ENCODE measurements at places on chromosomes 7 and 10. TPM values are rescaled to one million over a fixed set of nuclear protein-coding genes. Genes with fewer than 3 reads are reported as not detected.

- no peak for DNase-seq
Measured at GRCh38 chr7:25624833-25625232, 396.5 kb upstream of the NPVF start.

C10orf105 gene
- total RNA-seq: 0.81 TPM

- no peak for DNase-seq
Measured at GRCh38 chr10:67077376-67077775, 151.5 kb downstream of the LRRTM3 start.

GRCh38 chr7:152544481-152544927 lies 108.7 kb upstream of the KMT2C start:
- no peak for DNase-seq

GRCh38 chr10:102309916-102310315 lies 64.6 kb downstream of the GBF1 start:
- no peak for DNase-seq

CPEB3 gene
- 1.9 TPM for total RNA-seq

- peak; percentile 63 for DNase-seq
Measured at GRCh38 chr7:140062118-140062527, 628 bp downstream of the PARP12 start.

MYL10 gene
- not detected for total RNA-seq

- no peak for DNase-seq
Measured at GRCh38 chr10:119701861-119702260, 24.0 kb upstream of the INPP5F start.

DNA sequence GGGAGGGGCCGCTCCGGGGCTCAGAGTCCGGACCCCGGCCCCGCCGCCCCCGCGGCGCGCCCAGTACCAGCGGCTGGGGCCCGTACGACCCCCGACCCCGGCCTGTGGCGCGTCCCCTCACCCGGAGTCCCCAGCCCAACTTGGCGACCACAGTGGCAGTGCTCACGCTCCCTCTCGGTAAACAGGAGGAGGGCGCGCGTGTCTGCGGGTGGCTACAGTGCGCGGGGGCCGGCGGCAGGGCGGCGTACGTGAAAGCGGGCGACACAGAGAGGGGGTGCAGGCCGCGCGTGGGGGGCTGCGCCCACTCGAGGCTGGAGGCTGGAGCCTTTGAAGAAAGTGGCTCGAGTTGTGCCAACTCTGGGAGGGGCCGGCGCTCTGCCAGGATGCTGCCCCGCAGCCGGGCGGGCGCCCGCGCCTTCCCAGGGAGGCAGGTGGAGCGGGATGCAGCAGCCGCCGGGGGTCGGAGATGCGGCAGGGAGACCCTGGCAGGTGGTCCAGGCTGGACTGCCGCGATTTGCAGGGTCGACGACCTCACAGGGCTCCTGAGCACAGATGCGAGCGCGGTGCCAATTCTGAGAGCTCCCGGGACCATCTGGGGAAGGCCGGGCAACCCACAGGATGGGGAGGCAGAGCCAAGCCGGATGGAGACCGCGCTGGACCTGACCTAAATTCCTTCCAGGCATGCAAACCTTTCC lies 655 bp downstream of the PTPRE start:
- peak; percentile 22 for DNase-seq

- DNase-seq: no peak
Measured at GRCh38 chr10:8380833-8381496, 326.5 kb downstream of the GATA3 start.

HOXA6 gene
- 40.1 TPM for total RNA-seq

DNA sequence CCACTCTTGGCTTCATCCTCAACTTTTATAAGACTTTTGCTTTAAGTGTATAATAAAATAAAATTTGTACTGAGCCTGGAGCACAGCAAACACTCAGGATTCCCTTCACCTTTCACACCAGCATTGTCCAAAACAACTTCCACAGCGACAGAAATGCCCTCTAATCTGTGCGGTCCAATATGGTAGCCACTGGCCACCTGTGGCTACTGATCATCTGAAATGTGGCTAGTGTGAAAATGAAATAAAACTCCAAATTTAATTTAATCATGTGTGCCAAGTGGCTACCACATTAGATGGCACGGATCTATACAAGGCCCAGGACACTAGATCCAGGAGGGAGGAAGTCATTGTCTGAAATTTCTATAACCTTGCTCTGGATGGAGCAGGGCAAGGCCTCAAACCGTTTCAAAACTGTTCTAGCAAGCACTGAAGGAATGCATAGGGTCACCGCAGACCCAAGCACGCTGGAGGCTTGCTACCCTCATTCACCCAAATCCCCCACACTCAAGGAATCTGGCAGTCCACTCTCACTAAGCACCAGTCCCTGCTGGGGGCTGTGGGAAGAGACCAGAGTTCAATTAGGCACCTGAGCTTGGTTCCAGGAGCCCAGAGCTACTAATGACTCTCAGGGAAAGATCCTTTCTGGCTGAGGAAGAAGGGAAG lies 6.3 kb upstream of the MYO1G start:
- DNase-seq: no peak

WNT2 gene
- not detected for total RNA-seq

GRCh38 chr10:43854007-43854406 lies 205.3 kb upstream of the ZNF32 start:
- DNase-seq: no peak

ADAM22 gene
- 7.0 TPM for total RNA-seq

DNA sequence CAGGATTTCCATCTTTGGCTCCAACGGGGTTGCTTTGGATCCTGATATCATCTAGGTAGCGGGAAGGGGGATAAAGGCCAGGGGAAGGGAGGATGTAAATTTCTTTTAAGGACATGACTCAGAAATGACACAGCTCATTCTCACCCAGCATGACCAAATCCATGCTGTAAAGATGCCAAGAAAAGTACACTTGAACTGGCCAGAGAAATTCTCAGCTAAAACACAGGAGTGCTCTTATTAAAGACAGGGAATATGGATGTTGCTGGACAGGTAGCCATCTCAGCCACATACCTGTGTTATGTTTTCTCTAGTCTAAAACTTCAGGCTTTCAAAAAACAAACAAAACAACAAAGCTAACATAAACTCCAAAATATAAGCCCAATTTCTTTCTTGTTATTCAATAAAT lies 68.3 kb downstream of the NAMPT start:
- no peak for DNase-seq

PON1 gene
- 0.27 TPM for total RNA-seq

DNA sequence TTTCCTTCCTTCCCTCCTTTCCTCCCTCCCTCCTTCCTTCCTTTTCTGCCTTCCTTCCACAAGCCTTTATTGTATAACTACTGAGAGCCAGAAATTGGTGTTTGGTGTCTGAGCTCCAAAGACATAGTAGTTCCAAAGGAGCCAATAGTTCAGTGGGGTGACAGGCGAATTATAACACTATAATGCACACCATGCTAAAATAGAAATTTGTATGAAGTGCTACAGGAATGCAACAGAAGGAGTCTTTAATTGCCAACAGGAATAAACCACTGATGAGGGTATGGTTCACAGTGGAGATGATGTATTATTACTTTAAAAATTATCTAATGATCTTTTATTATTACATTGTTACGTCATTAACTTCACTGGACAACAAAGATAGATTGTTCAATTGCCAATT lies 158.8 kb upstream of the SP8 start:
- DNase-seq: no peak

TCAF1 gene
- total RNA-seq: 38.2 TPM

GRCh38 chr10:22659866-22660265 lies 54.5 kb downstream of the PIP4K2A start:
- DNase-seq: no peak

DNA sequence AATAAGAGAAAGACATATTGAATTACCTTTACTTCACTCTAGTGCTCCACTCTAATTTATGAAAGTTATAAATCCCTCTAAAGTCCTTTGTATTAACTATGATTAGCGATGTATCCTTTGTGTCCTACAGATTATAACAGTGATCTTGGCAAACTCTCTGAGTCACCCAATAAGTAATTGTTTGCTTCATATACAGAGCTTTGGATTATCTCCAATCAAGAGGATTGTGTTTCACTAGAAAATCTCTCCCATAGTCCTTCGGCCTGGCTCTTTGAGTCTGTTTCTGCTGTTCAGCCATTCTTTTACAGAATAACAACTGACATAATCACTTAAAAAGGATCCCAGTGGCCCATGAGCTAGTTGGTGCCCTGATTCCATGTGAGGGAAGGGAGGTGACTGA lies 9.5 kb downstream of the LMOD2 start:
- DNase-seq: no peak
